ENCODE measurements at places on chromosomes 16 and 17.
A peak's percentile ranks its signal among the peaks of the same experiment; 100 is the strongest.

DNA sequence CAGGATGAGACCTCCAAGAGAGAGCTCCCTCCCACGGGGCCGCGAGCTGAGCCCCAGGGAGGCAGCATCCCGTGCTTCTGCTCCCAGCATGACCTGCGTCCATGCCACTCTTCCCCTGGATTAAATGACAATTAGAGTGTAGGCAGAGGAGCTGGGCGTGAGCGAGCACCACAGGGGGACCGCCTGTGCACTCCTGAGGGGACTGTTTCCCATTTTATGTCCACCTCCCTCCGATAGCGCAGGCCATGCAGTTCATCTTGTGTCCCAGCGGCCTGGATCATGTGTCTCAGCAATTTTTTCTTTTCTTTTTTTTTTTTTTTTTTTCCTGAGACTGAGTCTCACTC is 5.8 kb upstream of the IL17C start:
- DNase-seq = no peak

DNA sequence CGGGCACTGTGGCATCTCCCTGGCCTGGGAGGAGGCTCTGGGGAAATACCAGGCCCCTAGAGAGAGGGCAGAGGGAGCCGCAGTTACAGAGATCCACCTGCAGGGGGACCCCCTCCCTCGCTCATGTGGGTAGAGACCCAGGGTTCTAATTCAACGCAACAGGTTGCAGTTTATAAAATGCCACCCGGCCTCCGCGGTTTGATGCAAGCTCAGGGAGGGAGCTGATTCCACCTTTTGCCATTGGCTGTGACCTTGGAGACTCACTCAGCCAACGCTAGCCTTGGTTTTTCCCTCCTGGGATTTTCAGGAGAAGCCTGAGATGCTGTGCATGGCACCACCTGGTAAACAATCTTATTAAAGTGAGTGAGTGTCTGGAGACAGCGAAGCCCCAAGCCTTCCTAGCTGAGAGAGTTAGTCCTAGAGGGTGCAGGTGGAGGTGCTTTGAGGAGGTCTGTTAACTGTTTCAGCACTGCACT is 12.1 kb downstream of the TTLL6 start:
- peak; percentile 27 for DNase-seq

DNA sequence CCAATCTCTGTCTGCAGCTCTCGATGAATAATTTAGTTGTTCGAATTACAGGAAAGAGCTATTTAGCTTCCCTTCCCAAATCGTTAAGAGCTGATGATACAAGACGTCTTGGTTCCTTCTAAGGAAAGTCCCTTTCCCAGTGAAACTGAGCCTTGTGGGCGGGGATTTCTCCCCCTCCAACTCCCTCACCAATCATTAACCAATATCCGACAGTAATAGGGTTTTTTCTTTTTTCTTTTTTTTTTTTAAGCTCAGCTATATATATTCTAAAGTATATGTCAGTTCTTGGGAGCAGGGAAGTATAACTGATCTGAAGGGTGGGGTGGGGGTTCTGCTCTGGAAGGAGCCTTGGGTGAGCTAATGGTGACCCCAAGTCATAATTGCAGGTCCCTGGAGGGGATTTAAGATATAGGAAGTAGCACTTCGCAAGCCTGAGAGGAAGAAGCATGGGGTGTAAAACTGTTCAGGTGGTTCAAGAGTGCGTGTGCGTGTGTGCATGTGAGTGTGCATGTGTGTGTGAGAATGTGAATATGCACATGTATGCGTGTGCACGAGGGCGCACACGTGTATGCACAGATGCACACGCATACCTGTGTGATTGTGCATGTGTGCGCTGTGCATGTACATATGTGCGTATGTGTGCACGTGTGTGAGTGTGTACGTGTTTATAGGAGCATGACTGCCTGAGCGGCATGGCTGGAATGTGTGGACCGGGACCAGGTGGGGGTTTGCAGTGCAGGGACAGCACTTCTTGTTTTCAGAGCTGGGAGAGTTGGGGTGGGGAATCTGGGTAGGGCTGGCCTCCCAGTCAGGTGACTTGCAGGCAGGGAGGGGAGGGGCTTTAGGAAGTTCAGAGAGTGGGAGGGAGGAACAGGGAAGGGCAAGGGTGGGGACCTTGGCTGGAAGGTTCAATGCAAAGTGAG is 42.7 kb downstream of the SOCS3 start:
- DNase-seq = no peak

DNA sequence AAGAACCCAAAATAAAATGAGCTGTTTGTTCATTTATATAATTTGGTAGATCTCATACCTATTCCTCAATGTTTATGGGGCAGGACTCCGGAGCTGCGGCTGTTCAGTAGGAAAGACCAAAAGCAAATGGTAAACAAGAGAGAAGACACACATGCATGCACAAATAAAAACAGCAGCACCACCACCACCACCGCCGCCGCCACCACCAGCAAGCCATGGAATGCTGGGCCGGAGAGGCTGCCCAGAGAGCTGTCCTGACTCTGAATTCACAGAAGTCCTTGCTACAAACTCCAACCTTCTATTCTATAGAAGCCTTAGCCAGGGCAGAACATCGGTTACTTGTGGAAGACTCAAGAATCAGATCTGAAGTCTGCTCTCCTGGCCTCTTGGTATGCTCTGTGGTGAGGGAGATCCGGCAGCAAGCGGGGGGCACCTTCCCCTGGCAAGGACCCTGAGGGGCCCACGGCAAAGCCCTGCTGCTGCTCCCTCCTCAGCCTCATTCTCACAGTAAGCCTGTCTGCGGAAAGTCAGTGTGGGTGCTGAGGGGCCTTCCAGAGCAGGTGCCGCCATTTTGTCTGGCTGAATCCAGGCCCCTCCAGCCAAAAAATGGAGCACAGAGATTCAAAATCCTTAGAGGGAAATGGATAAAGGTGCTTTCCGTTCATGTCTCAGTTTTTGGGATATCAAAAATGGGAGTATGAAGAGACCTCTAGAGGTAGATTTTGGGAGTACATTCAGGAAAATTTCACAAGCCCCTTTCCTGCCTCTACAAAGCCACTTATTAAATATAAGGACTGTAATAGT is 6.4 kb upstream of the FOXJ1 start:
- no peak for DNase-seq

- DNase-seq = no peak
Measured at GRCh38 chr16:49431040-49431439, 57.4 kb downstream of the C16orf78 start.

DNA sequence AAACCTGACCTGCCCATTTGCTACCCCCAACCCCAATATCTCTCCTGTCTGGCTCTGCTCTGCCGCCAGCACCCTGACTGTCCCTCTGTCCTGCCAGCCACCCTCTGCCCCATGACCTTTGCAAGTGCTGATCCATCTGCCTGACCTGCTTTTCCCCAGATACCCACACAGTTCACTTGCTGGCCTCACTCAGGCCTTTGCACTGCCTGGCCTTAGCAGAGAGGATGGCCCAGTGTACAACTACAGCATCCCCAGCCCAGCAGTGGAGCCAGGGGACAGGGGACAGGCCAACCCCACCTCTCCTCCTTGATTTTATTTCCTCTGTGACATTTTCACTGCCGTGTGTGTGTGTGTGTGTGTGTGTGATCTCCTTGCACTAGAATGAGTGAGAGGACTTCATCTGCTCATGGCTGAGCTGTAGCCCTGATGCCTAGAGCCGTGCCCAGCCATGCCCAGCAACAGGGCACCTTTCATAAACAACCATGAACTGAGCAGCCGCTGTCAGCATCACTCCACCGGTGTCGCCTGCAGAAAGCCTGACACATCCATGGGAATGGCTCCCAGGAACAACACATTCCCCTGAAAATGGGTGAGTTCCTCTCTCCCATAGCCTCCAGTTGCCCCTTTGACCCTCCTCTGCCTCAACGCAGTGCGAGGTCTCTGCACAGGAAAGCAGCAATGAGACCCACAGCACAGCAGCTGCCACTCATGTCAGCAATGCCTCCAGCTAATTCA is 36.0 kb upstream of the RBFOX3 start:
- no peak for DNase-seq

GRCh38 chr17:42459256-42459800 is 650 bp downstream of the ATP6V0A1 start:
- DNase-seq = no peak

DNA sequence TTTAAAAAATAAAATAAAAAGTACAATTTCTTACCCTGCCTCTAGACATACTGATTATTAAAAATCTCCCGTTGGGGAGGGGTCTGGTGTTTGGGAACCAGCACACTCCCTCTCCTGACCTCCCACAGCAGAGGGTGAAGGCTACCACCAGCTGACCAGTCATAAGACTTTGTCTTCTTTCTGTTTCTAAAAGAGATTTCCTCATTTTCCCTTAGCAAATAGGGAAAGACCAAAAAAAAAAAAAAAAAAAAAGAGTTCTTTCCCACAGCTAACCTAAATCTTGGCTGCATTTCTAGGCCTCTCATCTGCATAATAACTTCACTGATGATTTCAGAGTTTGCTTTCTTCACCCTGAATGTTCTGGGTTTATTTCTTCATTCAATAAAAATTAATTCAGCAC is 30.3 kb downstream of the CDK5RAP3 start:
- DNase-seq = no peak

DNA sequence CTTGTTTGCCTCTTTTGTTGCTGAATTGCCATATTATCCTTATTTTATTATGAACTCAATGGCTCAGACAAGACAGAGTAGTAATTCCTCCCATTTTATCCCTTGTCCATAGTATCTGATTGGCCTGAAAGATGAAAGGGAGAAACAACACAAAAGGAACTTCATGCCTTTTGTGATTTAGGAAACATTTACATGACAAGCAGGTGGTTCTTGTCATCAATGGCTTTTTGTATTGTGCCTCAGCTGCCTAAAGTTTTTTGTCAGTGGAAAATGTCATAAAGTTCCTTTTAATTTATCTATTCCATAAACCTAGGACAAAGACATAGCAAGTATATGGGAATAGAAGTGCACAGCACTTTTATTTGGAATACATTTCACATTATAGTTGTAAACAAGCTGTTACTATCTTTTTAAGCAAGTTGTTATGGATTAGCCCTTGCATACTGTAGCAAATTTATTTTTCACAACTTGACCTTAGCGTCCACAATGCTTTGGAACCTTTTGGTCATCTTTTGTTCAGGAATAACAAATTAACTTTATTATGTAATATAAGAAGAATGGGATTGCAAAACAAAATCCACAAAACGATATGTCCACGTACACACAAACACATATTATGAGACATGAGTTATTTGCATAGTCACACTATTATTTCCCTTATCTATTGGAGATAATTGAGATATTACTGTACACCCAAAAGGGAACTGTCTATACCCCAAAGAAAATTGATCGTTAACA is 12.4 kb upstream of the MPHOSPH6 start:
- DNase-seq = no peak

- DNase-seq = no peak
Measured at GRCh38 chr17:8188263-8188839, 1.6 kb downstream of the BORCS6 start.

Measured in stimulated activated CD8-positive, alpha-beta memory T cell treated with anti-CD3 and anti-CD28 coated beads, Interleukin-4, amount 100 ng/mL, for 4 hours (primary cell).